Spinal cord (tissue), 10 donors: ENCODE measurements at places on chromosomes 7 and 10. TPM values are rescaled to one million over a fixed set of nuclear protein-coding genes. Genes with fewer than 3 reads are reported as not detected.

DNA sequence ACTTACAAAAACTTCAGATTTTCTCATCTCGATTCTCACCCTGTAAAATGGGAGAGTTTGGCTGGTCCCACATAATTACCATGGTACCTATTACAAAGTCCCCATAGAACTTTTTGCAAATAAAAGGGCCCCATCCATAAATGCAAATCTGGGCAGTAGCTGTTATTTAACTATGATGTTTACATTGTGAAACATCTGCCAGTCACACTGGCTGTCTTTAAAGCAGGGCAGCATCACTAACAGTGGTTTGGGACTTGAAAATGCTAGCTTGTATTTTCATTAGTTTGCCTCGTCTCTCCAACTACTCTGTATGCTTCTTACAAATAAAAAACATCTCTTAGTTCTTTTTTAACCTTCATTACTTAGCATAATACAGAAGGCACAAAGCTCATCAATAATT, 240.7 kb downstream of the FZD1 start:
- H3K4me3 ChIP-seq = no peak overlapping the region
- H3K4me1 ChIP-seq = no peaks in the 10 kb centered on the region
- no peaks in the 10 kb centered on the region for H3K27me3 ChIP-seq
- DNase-seq = no peak
- H3K27ac ChIP-seq = no peak overlapping the region

- no peaks in the 10 kb centered on the region for H3K27me3 ChIP-seq
- H3K4me1 ChIP-seq = no peaks in the 10 kb centered on the region
- H3K36me3 ChIP-seq = no peaks in the 10 kb centered on the region
- no peak overlapping the region for H3K27ac ChIP-seq
- no peak overlapping the region for H3K4me3 ChIP-seq
Observed at GRCh38 chr7:82364048-82364447, 79.5 kb downstream of the CACNA2D1 start.

- H3K4me3 ChIP-seq = no peak overlapping the region
- H3K36me3 ChIP-seq = no peaks in the 10 kb centered on the region
- H3K27ac ChIP-seq = no peak overlapping the region
- H3K4me1 ChIP-seq = peaks cover 4% of the 10 kb centered on the region
- DNase-seq = no peak
- H3K27me3 ChIP-seq = no peaks in the 10 kb centered on the region
Observed at GRCh38 chr10:77043420-77043763, 594.2 kb downstream of the KCNMA1 start.

DNA sequence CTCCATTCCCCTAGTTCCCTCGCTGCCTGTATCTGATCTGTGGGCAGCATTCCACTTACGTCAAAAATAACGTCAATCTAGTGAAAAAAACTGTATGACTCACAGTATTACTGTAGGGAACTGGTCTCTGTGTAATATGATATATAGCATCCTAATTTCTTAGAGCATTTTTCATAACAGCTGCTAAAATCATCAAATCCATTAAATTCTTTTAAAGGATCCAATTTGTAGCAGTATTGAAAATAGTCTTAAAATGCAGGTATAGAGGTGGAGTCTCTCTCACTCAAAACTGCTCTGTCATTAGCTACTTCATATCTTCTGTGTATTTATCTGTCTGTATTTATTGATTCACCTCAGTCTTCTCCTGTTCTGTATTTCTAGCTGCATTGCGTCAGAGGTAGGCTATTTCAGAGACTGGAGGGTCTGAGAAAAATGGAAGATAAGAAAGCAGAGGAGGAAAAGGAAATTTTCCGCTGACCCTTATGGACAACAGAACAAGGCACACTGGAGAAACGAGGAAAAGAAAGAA, 59.9 kb downstream of the PON1 start:
- no peak for DNase-seq
- no peak overlapping the region for H3K4me3 ChIP-seq
- no peaks in the 10 kb centered on the region for H3K36me3 ChIP-seq

GRCh38 chr10:132891368-132891767, 51.0 kb downstream of the CFAP46 start:
- H3K4me3 ChIP-seq = no peak overlapping the region
- no peaks in the 10 kb centered on the region for H3K4me1 ChIP-seq
- H3K36me3 ChIP-seq = peaks cover 6% of the 10 kb centered on the region
- no peak overlapping the region for H3K27ac ChIP-seq

GRCh38 chr10:50231515-50232260, 19.6 kb downstream of the ASAH2 start:
- no peaks in the 10 kb centered on the region for H3K36me3 ChIP-seq
- H3K27ac ChIP-seq = no peak overlapping the region

DNA sequence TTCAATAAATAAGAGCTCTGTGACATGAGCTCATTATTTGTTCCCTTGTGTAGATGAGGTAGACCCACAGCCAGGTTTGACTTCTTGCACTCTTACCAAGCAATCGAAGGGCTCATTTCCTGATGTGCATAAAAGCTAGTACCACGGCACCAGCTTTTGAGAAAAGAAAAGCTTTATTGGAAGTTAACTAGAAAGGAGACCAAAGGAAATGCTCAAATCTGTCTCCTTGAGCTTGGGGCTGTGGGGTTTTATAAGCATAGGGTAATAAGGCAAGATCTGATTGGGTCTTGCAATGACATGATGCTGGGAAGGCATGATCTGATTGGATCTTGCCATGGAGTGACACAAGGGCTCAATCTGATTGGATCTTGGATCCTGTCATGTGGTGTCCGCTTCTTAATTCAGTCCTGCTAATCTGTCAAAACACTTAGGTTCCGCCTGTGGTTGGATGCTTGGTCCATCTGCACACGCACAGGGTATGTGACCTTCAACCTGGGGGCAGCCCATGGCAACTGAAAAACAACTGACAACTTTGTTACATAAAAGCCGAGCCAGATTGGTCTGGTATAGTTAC, 47.8 kb upstream of the FRMD4A start:
- DNase-seq = no peak
- no peaks in the 10 kb centered on the region for H3K27me3 ChIP-seq
- H3K36me3 ChIP-seq = no peaks in the 10 kb centered on the region
- no peak overlapping the region for H3K4me3 ChIP-seq
- H3K27ac ChIP-seq = no peak overlapping the region

DNA sequence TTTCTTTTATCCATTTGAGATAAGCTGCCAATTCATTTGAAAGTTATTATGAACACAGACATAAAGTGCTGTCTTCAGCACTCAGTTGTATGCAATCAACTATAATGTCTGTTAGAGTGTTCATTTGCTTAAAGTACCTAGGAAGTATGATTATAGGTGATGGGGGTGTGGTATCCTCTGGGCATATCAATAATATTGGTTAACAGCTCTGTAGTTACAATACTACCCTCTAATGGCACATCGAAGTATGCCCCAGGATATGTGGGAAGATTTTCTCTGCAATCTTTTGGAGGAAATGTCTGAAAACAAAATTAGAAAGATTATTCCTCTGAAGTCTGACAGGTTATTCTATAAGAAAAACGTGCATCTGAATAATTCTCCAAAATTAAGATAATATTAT, 429.7 kb downstream of the ARL4A start:
- no peak for DNase-seq
- H3K36me3 ChIP-seq = no peaks in the 10 kb centered on the region
- no peak overlapping the region for H3K4me3 ChIP-seq
- H3K4me1 ChIP-seq = no peaks in the 10 kb centered on the region

DNA sequence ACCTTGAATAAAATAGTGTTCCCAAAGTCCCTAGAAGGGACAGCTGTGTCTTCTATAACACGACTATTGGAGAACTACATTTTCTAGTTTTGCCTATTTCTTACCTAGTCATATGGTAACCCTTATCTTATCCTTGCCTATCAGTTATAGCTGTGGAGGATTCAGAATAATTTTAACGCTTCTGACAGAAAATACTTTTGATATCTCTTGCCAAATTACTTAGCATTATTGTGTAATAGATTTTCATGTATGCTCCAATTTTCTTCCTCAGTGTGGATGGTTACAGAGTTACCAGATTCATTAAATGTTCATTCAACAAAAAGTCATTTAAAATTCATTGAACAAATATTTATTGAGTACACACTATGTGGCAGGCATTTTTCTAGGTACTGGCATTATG, 34.6 kb upstream of the LSM8 start:
- no peak overlapping the region for H3K27ac ChIP-seq
- H3K4me1 ChIP-seq = no peaks in the 10 kb centered on the region
- no peak for DNase-seq
- no peak overlapping the region for H3K4me3 ChIP-seq
- H3K27me3 ChIP-seq = no peaks in the 10 kb centered on the region

Gene NUTM2D
- total RNA-seq = 3.6 TPM

Gene TBX20
- total RNA-seq = not detected

Gene CUBN
- 10.6 TPM for total RNA-seq

Gene HTR7
- total RNA-seq = 12.4 TPM

Gene RAMP3
- total RNA-seq = 8.9 TPM

Gene TAS2R4
- total RNA-seq = 4.5 TPM

Gene TEX36
- 0.40 TPM for total RNA-seq
